Regular cardiac myocyte (primary cell): ENCODE measurements at places on chromosomes 16 and 17. TPM values are rescaled to one million over a fixed set of nuclear protein-coding genes. Genes with fewer than 3 reads are reported as not detected.

LGALS9B gene
- not detected in 2 replicates for total RNA-seq

DPEP2 gene
- under 0.01 TPM in 1 of 2 replicates, not detected in the other for total RNA-seq

MIEN1 gene
- 11.3 and 16.7 TPM in 2 replicates for total RNA-seq

MT1M gene
- total RNA-seq, result 2.5 and 5.9 TPM in 2 replicates

SLFN5 gene
- total RNA-seq, result 52.7 and 58.9 TPM in 2 replicates

SDF2 gene
- 77.2 and 85.3 TPM in 2 replicates for total RNA-seq

GNAO1 gene
- total RNA-seq, result under 0.01 and 0.19 TPM in 2 replicates

TMEM238L gene
- not detected in 2 replicates for total RNA-seq

SIAH1 gene
- 23.0 and 29.9 TPM in 2 replicates for total RNA-seq

CCL23 gene
- not detected in 2 replicates for total RNA-seq

HOXB13 gene
- not detected in 2 replicates for total RNA-seq

CLDN7 gene
- total RNA-seq, result 0.19 and 1.7 TPM in 2 replicates

WSCD1 gene
- total RNA-seq, result 0.85 and 3.3 TPM in 2 replicates

AP2B1 gene
- 57.2 and 58.9 TPM in 2 replicates for total RNA-seq

ARHGAP44 gene
- total RNA-seq, result 2.7 and 4.8 TPM in 2 replicates
